H9 (cell line): ENCODE measurements at places on chromosomes 6 and 20. TPM values are rescaled to one million over a fixed set of nuclear protein-coding genes. Genes with fewer than 3 reads are reported as not detected.

DNA sequence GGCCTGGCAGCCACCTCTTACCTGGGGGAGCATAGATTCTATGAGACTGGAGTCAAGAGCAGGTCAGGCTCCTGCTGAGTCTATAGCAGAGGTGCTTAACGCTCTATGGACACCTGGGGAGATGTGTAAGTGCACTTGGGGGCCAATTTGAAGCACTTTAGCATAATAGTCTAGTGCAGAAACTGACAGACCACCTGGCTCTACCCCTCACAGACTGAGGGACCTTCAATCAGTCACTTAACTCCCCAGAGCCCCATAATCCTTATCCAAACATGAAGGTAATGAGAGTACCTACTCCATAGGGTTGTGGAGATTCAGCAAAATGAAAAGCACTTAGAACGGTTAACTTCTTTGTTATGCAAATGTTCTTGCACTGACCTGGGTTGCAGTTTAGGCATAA lies 87.3 kb upstream of the SLC22A16 start:
- no peaks in the 10 kb centered on the region; the same call in 2 of the 3 replicates for H3K36me3 ChIP-seq
- H3K4me1 ChIP-seq: no peaks in the 10 kb centered on the region
- no peak for DNase-seq
- no peaks in the 10 kb centered on the region for H3K27me3 ChIP-seq

The HLA-DOA gene
- 15.3 and 15.6 TPM in 2 replicates for total RNA-seq

GRCh38 chr20:8583566-8584043 lies 451.5 kb downstream of the PLCB1 start:
- no peaks in the 10 kb centered on the region for H3K36me3 ChIP-seq
- no peak for DNase-seq
- no peak overlapping the region for H3K27ac ChIP-seq
- no peak overlapping the region for H3K4me3 ChIP-seq
- peaks cover 3% of the 10 kb centered on the region; the same call in 1 of the 2 replicates for H3K4me1 ChIP-seq

The MUC22 gene
- not detected in 2 replicates for total RNA-seq

The DEK gene
- total RNA-seq: 216 and 217 TPM in 2 replicates

The CST11 gene
- not detected in 2 replicates for total RNA-seq

The PSORS1C1 gene
- total RNA-seq: 0.48 TPM in 2 replicates

DNA sequence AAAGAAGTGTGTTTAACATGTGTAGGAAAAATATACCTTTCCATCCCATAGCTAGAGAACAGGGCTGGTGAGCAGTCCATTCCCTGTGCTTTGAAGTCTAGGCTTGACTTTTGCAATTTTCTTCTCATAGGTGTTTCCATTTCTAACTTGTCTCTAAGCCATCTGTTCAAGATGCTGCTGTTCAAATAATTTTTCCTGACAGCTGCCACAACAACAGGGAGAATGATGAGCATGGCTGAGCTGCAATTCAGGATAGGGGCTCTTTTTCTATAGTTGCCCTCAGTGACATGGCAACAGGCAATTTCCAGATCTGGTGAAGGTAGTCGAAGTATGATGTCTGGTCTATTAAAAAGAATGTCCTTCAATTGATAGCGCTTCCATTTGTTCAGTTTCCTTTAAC lies 103.0 kb upstream of the HS3ST5 start:
- no peaks in the 10 kb centered on the region; the same call in 1 of the 2 replicates for H3K4me1 ChIP-seq
- no peak overlapping the region for H3K27ac ChIP-seq
- no peaks in the 10 kb centered on the region; the same call in 1 of the 2 replicates for H3K36me3 ChIP-seq
- no peak for DNase-seq
- no peak overlapping the region for H3K4me3 ChIP-seq

DNA sequence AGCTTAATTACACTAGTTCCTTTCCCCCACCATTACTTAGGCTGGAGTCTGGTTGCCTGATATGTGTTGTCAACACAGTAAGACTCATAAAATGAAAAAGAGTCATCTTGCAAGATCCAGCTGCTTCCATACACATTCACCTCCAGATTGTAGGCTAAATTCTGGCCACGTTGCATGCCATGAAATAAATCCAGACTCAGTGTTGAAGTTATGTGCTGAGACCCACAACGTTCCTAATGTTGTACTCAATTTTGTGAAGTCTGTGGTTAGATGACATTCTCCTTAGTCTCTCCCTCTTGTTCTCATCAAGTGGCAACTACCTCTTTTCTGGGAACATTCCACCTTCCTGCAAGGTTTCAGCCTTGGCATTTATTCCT lies 212.3 kb downstream of the LMBRD1 start:
- no peak overlapping the region for H3K27ac ChIP-seq
- H3K36me3 ChIP-seq: no peaks in the 10 kb centered on the region
- no peak for DNase-seq
- H3K4me1 ChIP-seq: no peaks in the 10 kb centered on the region
- H3K27me3 ChIP-seq: no peaks in the 10 kb centered on the region
- H3K4me3 ChIP-seq: no peak overlapping the region

The C6orf52 gene
- total RNA-seq: 1.8 and 2.3 TPM in 2 replicates

The SYTL3 gene
- 0.09 and 0.20 TPM in 2 replicates for total RNA-seq

DNA sequence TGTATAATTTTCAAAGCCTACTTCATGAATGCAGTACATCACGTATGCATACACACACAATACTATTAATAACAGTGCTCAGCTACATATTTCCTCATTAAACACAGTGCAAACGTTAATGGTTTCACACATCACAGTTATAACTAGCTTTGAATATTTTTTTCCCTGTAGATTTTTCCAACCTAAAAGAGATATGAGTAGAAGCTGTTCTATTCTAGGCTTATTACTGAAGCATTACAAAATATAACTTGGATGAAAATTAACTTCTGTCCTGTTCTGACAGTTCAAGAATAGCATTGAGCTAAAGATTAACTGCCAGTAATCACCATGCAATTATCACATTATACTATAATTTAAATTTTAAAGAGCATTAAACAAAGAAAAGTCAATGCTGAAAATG lies 6.2 kb downstream of the LMBRD1 start:
- no peak for DNase-seq
- H3K4me1 ChIP-seq: peaks cover 4% of the 10 kb centered on the region; the same call in 1 of the 2 replicates
- peaks cover 9% of the 10 kb centered on the region for H3K36me3 ChIP-seq
- no peak overlapping the region for H3K27ac ChIP-seq

GRCh38 chr20:1450926-1451491 lies 15.6 kb downstream of the NSFL1C start:
- H3K4me1 ChIP-seq: no peaks in the 10 kb centered on the region
- H3K36me3 ChIP-seq: peaks cover 77% of the 10 kb centered on the region
- DNase-seq: no peak

DNA sequence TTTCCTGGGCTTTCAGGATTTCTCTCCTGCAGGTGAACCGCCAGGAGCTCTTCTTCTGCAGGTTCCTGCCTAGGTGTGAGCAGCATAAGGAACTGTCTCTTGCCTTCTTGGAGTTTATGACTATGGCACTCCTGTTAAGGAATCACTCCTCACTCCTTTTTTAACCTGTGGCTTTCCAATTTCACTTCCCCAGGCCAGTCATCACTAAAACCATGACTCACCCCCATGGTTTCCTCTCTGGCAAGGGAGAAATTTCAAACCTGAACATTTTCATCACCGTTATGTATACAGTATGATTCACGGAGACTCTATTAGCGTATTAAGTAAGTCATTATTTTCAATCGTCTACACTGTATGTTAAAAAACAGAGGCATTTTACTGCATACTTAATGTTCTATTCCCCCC lies 78.2 kb upstream of the ARID1B start:
- H3K36me3 ChIP-seq: no peaks in the 10 kb centered on the region
- H3K27ac ChIP-seq: no peak overlapping the region
- no peak overlapping the region for H3K4me3 ChIP-seq
- H3K27me3 ChIP-seq: no peaks in the 10 kb centered on the region
- no peaks in the 10 kb centered on the region for H3K4me1 ChIP-seq
- DNase-seq: no peak

DNA sequence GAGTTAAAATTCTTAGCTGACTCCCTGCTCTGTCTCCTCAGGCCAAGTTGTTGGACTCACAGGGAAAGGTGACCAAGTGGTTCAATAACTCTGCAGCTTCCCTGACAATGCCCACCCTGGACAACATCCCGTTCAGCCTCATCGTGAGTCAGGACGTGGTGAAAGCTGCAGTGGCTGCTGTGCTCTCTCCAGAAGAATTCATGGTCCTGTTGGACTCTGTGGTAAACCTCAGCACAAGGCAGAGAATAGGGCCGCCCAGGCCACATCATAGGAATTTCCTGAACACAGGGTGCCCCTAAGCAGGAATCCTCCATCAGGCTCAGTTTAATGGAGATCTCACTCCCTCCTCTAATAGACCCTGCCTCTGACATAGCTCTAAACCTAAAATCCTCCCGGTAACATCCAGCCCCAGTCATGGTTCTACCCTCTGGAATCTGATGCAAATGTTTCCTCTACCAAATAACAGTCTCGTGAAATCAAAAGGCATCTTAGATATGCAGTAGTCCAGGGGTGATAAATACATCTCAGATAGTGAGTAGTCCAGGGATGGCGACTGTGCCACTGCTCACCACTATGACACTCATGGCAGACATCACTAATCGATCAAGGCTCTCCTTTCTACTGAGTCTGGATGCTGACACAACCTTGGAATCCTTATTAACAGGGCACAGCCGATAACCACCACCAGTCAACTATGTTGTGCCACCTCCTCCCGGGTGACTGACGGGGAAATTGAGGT lies 18.3 kb downstream of the BPIFB1 start:
- no peaks in the 10 kb centered on the region for H3K36me3 ChIP-seq
- DNase-seq: no peak
- H3K4me3 ChIP-seq: no peak overlapping the region
- H3K27ac ChIP-seq: no peak overlapping the region

The IRF4 gene
- total RNA-seq: 0.31 and 0.68 TPM in 2 replicates

DNA sequence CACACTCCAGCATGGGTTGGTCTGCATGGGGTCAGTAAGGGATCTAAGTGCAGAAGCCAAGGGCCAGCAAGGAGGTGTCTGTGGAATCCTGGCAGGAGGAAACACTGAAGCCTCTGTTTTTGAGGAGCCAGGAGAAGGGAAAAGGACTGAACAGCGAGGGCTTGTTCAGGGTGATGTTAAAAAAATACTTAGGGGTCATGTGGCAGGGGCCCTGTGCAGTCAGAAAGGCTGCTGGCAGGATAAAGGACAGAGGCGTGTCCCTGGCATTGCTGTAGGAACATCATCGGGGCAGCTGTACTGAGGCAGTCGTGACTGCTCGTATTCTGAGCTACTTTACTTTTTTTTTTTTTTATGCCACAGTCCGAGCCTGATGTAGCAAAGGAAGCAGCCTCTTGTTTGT lies 127.1 kb upstream of the ZFP64 start:
- no peaks in the 10 kb centered on the region for H3K4me1 ChIP-seq
- no peaks in the 10 kb centered on the region; the same call in 2 of the 3 replicates for H3K36me3 ChIP-seq
- H3K4me3 ChIP-seq: no peak overlapping the region
- no peak for DNase-seq
- H3K27me3 ChIP-seq: no peaks in the 10 kb centered on the region

The BMP6 gene
- total RNA-seq: 0.28 and 0.61 TPM in 2 replicates

- no peak overlapping the region for H3K4me3 ChIP-seq
- no peak for DNase-seq
- H3K4me1 ChIP-seq: no peaks in the 10 kb centered on the region
Measured at GRCh38 chr6:141744971-141745370, 387.8 kb upstream of the GJE1 start.

DNA sequence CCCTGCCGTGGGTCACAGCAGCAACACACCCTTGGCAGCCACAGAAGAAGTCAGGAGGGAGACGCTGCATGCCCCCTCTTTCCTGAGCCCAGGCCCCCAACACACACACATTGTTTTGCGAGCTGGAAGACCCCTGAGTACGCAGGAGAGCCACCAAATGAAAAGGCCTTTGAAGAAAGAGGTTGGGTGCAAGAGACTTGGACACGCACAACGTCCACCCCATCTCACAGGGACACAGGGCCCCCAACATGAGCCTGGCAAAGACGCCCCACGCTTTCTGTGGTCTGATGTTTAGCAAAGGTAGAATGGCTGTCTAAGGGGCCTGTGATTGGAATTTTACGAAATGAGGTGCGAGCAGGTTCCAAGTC lies 185.0 kb downstream of the TTLL2 start:
- H3K27ac ChIP-seq: no peak overlapping the region
- no peaks in the 10 kb centered on the region for H3K36me3 ChIP-seq
- no peak overlapping the region; the same call in 2 of the 3 replicates for H3K4me3 ChIP-seq
- no peak for DNase-seq

The TAP1 gene
- 12.1 and 12.7 TPM in 2 replicates for total RNA-seq

The ARFGAP1 gene
- 111 and 114 TPM in 2 replicates for total RNA-seq

The RPS6KA2 gene
- total RNA-seq: 10.4 and 12.3 TPM in 2 replicates

DNA sequence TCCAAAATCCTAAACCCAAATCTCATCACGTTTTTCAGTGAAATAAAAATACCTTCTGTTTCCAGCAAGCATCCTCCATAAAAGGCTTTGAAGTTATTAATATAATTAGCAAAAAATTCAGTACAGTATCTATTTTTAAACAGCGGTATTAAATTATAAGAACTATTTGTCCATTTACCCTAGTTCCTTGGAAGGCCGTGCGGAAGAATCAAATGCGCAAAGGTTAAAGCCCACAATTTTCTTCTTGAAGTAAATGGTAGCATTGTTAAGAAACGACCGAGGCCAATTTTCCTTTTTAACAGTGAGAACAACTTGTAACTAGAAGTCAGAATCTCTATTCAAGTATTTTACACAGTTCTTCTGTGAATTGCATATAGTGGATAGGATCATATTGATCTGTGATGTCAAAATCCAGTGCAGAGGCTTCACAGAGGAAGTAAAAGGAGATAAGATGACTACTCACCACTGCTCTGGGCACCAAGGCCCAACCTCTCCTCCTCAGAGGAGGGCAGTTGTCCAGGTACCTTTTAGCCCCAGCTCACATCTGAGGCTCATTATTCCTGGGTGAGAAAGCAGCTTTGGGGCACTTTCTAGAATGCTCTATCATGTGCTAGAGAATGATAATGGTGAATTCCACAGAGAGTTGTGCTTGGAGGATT lies 36.3 kb downstream of the TNFAIP3 start:
- H3K36me3 ChIP-seq: no peaks in the 10 kb centered on the region
- no peak for DNase-seq
- no peaks in the 10 kb centered on the region for H3K27me3 ChIP-seq
- no peaks in the 10 kb centered on the region for H3K4me1 ChIP-seq
- no peak overlapping the region for H3K27ac ChIP-seq

GRCh38 chr6:54070025-54070424 lies 41.2 kb upstream of the MLIP start:
- no peak overlapping the region for H3K4me3 ChIP-seq
- H3K4me1 ChIP-seq: no peaks in the 10 kb centered on the region; the same call in 1 of the 2 replicates
- H3K27ac ChIP-seq: no peak overlapping the region
- no peaks in the 10 kb centered on the region for H3K36me3 ChIP-seq
- no peak for DNase-seq
- H3K27me3 ChIP-seq: no peaks in the 10 kb centered on the region

The EGFL8 gene
- total RNA-seq: 20.8 and 27.2 TPM in 2 replicates

- no peaks in the 10 kb centered on the region for H3K27me3 ChIP-seq
- H3K36me3 ChIP-seq: no peaks in the 10 kb centered on the region
- no peak for DNase-seq
- H3K27ac ChIP-seq: no peak overlapping the region
Measured at GRCh38 chr6:63527658-63528514, 44.4 kb upstream of the LOC128125822 start.

DNA sequence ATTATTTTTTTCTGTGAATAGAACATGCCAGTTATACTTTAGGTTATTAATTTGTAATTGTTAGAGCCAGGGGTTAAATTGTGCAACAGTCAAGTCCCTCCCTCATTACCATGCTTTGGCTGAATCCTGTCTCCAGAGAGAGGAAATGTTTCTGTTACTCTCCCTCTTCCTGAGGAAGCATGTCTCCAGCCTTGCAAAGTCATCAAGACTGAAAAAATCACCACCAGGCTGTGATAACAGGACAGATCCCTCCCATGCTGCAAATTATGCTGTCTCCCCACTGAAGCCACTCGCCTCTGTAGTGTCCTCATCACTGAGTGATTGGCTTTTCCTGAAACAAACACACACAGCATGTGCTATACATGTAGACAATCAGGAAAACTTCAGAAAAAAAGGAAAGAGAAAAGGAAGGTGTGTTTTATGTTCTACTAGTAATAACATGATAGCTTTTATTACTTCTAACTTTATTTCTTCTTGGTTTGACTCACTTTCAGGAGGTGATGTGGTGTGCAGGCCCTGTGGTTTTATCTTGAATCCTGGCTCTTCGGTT lies 290.0 kb upstream of the JAG1 start:
- no peaks in the 10 kb centered on the region; the same call in 2 of the 3 replicates for H3K36me3 ChIP-seq
- no peaks in the 10 kb centered on the region for H3K27me3 ChIP-seq
- H3K4me1 ChIP-seq: no peaks in the 10 kb centered on the region
